ENCODE measurements at places on chromosomes 6 and 20.
A peak's percentile ranks its signal among the peaks of the same experiment; 100 is the strongest.

DNA sequence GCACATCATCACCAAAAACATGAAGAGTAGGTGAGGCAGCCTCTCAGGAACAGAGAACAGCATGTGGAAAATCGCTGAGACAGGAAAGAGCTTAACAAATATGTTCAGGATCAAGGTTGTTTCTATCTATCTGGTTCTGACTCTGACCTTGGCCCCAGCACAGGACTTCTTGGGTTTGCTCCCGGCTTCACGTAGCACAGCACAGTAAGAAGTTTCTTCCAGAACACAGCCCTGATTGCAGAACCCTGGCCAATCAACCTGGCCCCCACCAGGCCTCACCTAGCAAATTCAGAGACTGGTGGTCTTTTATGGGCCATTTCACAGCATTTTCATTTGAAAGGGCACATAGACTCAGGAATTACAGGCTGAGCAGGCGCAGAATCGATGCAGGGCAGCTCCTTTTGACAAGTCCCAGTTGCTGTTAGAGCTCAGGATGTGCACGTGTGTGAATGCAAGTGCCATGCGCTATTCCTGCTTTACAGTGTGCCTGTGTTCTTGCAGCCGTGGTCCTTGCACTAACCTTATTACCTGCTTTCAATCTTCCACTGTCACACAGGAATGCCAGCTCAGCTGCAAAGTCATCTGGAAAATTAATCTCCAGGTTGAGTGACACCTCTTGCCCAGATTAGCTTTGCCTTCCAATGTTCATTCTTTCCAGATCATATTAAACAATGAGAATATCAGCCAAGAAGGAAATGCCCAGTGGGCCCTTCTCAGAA is 100.5 kb upstream of the SLC2A12 start:
- DNase-seq: no peak

DNA sequence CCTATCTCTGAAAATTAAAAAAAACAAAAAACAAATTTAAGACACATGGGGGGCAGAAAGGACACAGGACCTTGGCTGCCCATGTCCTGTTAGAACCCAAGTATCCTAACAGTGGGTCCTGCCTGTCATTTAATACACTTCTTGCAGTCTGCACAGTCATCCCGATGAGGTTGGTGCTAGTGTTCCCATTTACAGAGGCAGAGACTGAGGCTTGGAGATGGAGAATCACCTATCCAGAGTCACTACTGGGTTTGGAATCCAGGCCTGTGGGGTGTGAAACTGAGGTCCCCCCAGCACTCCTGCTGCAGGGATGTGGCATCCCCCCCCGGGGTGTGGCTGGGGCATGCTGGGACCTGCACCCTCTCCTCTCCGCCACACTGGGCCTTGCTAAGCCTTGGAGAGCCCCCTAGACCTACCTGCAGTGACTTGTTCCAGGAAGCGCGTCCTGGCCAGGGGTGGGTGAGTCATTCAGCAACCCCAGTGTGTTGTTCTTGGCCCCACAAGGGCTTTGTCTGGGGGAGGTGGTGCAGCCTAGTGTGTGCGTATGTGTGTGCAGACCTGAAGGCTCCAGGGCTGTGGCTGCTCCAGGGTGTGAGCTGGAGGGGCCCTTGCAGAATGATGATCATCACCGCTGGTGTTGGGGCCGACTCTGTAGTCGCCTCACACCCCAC is 49.7 kb downstream of the BCAS4 start:
- no peak for DNase-seq

DNA sequence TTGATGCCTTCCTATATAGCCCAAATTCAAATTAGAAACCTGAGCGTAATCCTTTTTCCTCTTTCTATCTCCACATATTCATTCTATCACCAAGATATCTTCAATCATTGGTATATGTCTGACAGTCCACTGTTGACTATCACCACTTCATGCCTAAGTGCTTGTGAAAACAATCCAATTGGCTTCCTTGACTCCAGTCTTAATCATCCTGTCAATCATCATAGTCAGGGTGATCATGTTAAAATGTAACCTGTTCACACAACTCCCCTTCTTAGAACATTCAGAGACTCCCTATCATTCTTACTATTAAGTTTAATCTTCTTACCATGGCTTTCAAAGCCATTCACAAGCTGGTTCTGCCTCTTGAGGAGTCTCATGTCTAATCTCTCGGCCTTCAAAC is 616.7 kb downstream of the PHF3 start:
- DNase-seq: no peak

DNA sequence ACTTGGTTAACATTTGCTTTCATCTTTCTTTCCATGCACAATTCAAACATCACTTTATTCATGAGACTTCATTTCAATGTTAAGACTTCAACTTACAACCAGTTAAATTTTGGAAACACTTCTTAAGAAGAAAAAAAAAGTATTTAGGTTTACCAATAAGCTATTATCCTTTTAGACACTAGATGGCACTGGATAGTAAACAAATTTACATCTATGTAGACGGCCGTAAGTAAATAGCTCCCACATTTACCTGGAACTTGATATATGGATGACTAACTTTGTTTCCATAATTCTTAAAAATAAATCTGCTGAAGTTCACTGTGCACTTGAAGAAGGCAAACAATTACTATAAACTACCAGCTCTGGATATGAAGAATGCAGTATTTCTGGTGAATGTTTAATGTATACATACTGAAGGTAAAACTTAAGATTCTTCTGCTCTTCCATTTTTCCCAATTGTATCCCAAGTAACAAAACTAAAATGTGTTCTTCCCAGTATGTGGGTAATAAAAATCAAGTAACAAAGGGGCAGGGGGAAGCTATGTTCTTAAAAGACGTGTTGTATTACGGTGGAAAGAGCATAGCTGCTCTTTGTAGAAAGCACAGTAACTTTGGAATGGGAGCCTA is 130.6 kb upstream of the C6orf118 start:
- peak; percentile 8 for DNase-seq

DNA sequence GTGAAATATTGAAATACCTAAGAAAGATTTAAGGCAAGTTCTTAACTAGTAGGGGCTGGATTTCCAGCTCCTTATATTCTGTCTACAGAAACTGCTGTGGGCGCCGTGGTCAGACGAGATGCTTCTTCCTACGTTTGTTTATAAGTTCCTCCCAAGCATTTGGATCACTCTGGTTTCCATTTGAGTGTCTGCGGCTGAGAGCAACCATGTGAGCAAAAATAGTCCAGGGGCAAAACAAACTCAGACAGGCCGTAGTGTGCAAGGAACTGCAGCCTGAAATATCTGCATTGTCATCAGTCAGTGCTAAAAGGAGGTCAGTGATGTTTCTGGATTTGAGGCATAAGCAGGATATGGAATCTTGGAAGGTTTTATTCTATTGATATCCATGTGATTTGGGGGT is 485.9 kb upstream of the JAG1 start:
- DNase-seq: no peak

GRCh38 chr20:10225439-10226060 is 6.9 kb downstream of the SNAP25 start:
- DNase-seq: peak; percentile 27

DNA sequence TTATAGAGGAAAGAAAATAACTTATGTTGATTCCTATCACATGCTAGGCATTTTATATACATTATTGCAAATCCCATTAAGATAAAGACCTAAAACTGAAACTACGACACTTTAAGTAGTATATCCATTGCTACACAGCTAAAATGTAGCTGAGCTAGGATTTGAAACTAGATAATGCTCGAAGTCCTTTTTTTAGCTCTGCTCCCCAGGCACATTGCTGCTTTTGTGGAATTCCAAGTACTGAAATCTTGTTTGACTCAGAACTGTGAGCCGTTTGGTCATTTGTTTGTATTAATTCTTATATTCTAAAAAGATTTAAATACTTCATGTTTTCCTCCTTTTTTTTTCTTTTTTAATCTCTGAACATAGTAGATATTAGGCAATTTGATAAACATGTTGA is 644.8 kb downstream of the HACE1 start:
- DNase-seq: no peak

- DNase-seq: no peak
Measured at GRCh38 chr6:42100029-42100901, 42.2 kb downstream of the C6orf132 start.

- no peak for DNase-seq
Measured at GRCh38 chr6:106002005-106002404, 84.1 kb upstream of the PRDM1 start.

- no peak for DNase-seq
Measured at GRCh38 chr6:117142995-117143394, 122.4 kb upstream of the VGLL2 start.
